ENCODE measurements at places on chromosomes 12 and 14.

DNA sequence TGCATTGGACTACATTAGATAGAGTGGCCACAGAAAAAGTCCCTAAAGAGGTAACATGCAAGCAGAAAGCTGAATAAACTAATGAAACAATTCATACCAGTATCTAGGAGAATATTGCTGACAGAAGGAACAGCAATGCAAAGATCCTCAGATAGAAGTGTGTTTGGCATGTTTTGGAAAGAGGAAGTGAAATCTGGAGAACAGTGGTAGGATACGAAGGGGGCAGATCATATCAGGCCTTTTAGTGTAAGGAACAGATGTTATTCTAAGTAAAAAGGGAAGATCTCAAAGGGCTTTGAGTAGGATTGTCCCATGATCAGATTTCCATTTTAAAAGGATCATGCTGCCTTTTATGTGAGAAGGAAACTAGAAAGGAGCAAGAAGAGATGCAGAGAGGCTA is 342.9 kb downstream of the PAWR start:
- DNase-seq: no peak

- DNase-seq: peak; percentile 27
Observed at GRCh38 chr12:92470608-92471021, 232.2 kb upstream of the PLEKHG7 start.

DNA sequence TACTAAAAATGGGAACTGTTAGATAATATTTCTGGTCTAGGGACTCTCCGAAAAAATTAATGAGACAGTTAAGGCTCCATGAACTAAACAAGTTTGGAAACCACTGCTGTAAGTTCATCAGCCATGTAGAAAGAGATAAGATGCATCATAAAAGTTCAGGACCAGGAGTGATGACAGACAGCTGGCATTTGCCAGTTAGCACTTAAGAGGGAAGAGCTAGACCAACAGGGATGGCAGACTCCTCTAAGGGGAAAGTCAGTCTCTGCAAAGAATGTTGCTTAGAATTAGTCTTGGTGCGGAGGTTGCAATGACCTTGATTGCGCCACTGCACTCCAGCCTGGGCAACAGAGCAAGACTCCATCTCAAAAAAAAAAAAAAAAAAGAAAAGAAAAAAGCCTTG is 129.4 kb downstream of the SYNE2 start:
- DNase-seq: no peak

DNA sequence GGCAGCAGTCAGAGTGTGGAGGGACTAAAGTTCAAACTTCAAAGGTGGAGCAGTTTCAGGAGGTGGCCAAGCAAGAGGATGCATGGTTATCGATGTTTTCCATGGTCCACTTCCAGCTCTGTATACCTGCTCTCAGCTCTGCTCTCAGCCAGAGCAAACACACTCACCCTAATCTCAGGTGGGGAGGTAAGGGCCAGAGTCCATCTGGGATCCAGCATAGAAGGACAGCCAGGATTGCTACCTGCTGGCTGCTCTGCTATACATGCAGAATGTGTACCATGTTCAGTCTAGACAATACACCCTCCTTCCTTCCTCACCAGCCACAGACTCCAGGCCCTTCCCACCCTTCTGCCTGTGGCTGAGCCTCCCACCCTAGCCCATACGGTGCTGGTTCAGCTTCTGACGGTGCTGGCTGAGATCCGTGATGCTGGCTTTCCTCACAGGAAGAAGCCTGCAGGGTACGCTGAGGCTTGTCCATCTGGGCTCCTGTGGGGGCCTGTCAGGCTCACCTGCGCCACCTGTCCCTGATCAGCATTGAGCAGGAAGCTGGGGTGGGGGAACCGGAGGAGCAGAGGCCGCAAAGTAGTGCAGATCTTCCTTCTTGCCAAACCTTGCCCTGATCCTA is 2.4 kb downstream of the CBLN3 start:
- DNase-seq: no peak

DNA sequence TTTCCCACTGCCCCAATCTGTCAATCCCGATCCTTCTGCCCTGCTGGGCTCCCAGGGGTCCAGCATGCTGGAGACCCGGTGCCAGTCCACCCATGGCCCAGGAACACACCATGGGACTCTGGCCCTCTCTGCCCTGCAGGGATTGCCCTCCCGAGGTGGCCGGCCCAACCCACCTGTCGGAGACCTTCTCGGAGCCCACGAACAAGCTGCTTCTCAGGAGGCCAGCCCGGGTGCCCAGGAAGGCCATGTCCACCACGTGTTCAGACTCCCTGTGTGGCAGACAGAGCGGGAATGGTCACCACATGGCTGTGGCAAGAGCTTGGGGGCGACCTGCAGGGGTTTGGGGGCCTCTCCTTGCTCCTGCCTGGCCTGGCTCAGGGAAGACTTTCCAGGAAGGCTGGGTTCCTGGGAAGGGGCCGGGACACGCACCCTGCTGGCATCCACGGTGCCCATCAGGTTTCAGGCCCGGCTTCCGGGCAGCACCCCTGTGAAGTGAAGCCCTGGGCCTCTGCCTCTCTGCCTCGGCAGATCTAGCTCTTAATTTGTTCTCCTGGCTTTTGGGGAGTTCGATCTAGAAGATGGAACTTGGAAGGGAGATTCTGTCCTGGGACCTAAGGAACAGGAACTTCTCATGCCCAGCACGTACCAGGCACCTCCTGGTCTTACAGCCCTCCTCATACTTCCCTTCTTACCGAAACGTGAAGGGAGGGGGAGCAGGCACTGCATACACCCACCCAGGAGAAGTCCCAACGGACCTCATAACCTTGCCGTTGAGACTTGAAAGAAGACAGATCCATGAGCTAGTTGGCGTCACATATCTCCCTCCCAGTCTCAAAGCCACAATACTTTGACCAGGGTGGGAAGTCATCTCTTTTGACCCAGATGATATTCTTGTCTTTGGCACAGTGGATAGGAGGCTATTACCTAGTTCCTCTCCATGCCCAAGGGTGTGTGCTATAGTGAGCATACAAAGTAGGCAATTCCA is 26.3 kb downstream of the LRTM2 start:
- no peak for DNase-seq

DNA sequence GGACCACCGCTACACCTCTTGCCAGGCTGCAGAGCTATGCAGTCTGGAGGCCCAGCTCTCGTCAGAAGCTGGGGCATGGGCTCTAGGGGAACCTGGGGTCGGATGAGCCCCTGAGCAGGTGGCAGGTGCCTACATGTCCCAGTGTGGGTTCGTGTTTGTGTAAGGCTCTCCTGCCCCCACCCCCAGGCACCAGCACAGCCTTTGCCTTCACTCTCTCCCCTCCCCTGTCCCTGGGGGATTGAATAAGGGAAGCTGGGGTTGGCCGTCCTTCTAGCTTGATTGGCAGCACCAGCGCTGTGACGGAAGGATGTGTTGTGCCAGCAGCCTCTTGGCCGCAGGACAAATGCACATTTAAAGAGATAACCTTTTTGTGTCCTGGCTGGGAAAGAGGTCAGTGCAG is 34.8 kb upstream of the TSPAN9 start:
- no peak for DNase-seq

DNA sequence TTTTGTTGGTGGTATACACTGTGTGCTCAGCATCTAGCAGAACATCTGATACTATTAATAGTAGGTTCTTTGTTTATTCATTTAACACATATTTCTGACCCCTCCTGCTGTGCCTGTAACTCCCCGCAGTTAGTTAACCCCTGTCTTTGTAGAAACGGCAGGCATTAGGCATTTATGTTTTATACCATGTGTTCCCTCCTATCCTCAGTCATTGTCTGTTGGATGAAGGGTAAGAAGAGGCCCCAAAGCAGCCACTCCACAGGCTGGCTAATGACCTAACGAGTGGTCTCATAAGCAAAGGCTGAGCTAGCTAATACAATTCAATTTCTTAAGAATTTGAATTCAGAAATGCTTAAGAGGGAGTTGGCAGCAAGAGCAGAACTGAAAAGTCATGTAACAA is 170.8 kb downstream of the TMX1 start:
- DNase-seq: no peak

- no peak for DNase-seq
Observed at GRCh38 chr14:92074555-92074954, 31.8 kb downstream of the ATXN3 start.

DNA sequence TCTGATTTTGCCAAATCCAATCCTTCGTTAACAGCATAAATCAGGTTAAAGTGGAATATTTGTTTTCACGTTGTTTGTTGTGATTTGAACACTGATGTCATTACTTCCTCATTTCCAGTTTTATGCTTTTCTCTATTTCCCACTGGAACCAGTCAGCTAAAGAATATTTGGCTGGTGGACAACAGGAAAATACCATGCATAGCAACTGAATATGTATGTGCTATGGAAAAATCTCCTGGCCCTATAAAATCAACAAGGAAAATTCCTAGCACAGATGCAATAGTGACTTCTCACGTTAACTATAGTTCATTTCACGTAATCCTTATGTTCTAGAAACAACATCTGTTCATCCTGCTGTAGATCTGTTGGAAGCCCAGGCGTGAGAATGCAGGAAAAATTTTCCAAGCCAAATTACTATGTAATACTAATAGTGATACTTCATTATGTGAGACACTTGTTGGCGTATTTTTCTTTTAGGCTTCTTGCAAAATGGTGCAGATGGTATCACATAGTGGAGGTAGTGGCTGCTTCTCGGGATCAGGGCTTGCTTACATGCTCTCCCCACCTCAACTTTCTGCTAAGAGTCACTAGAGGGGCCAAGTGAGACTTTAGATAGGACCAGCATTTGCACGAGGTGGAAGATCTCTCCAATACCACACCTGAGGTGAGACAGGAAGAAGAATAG is 86.3 kb upstream of the USP44 start:
- DNase-seq: no peak

DNA sequence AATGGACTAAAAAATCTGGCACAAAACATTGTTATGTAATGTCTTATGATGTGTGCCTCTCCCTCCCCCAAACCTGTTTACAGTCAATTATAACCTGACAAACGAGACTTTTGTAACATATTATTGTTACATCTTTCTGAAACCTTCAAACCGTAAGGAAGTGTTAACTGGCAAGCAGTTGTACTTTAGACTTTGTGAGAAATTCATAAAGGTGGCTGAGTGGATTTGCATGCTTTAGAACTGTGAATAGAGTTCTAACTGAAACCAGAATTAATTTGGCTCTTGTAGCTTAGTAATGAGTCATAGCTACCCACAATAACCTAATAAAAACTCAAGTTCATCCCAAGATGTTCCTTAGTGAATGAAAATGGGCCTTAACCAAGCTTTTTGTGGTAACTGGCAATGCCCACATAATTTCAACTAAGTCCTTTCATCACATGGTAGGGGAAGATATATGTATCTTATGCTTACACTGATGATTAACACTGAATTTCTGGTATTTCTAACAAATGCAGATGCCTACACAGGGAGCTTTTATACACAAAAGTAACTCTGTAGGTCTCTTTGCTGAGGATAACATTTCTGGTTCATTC is 29.7 kb downstream of the RAD9B start:
- DNase-seq: no peak
